Activated CD4-positive, alpha-beta T cell treated with anti-CD3 and anti-CD28 coated beads, Interleukin-2, amount 50 U/mL, for 1 hour (primary cell): ENCODE measurements at places on chromosomes 12 and 14.

DNA sequence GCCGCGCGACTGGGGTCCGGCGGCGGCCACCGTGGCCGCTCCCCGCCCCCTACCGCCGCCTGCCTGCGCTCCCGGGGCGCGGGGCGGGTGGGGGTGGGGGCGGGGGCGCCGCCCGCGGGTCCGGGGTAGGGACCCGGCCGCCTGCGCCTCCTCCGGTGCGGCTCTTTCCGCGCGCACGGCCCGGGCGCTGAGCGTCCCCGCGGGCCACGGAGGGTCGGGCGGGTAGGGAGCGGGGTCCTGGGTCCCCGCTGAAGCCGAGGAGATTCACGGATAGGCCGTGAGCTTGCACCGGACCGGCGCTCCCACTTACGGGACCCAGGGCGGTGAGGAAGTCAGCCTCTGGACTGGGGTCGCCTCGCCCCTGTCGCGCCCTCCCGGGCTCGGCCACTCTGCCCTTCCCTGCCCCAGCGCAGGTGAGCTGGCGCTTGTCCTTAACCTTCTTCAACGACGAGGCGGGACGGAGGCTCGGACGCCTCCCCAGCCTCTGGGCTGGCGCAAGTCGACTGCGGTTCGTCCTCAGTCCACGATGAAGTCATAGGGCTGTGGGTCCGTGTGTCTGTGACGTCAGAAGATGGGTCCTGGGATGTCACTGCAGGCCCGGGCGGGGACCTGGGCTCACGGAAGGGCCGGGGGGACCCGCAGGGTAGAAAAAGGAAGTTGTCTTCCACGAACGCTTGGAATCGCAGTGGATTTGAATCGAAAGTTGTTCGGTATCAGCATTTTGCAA, 514 bp downstream of the FBXO34 start:
- DNase-seq = peak; percentile 41

DNA sequence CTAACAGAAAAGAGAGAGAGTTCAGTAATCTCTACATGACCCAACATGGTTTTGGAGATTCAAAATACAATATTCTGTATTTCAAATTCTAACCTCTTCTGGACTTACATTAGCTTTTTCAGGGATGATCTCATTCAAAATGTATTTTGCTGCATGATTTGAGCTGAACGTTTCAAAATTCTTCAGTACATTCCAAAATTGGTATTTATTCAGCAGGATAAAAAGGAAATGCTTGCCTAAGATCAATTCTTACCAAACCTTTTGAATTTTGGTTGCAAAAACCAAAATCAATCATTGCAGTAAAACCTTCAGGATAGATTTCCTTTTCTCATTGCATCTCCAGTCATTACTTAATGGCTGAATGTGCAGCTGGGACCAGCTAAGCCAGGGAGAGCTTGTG, 1761.3 kb upstream of the SEL1L start:
- DNase-seq = no peak

DNA sequence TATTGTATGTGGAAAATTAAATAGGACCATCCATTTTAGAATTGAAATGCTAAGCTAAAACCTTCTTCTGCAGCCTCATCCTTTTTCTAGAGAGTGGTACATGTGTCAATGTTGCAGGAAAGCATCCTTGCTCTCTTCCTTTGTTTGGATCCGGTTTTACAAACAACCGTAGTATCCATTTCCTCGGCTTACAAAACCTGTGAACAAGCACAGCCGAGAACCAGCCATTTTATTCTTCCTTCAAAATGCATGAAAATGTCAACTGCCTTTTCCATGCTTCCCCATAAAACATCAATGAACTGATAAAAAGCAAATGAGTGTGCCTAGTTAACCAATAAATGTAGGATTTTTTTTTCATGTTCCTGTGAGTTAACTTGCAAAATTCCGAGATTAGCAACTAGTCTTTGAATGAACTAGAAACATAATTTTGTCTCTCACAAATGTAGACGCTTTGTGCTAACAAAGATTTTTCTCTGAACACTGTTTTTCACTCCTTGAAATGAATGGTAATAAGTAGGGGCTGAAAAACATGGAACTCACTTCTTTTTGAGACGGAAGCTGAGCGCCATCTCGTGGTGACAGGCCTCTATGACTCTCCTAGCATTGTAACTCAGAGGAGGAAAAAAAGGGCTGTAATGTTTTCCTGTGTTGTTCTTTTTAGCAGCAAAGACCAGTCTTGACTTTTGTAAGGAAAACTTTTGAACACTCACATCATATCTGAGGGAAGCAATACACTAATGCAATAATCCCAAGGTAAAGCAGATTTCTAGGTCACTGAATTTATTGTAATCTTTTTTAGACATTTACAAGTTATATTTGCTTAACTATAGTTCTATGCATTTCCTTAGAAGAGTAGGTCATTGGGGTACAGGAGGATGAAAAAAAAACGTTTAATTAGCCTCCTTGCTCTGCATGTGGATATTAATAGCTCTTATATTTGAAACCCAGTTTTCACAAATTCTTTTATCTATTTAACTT, 157.4 kb upstream of the FOXG1 start:
- no peak for DNase-seq

- DNase-seq = peak; percentile 46
Measured at GRCh38 chr12:9750276-9751203, 10.2 kb downstream of the CD69 start.

GRCh38 chr12:90404071-90404470, 550.9 kb downstream of the CCER1 start:
- DNase-seq = no peak

DNA sequence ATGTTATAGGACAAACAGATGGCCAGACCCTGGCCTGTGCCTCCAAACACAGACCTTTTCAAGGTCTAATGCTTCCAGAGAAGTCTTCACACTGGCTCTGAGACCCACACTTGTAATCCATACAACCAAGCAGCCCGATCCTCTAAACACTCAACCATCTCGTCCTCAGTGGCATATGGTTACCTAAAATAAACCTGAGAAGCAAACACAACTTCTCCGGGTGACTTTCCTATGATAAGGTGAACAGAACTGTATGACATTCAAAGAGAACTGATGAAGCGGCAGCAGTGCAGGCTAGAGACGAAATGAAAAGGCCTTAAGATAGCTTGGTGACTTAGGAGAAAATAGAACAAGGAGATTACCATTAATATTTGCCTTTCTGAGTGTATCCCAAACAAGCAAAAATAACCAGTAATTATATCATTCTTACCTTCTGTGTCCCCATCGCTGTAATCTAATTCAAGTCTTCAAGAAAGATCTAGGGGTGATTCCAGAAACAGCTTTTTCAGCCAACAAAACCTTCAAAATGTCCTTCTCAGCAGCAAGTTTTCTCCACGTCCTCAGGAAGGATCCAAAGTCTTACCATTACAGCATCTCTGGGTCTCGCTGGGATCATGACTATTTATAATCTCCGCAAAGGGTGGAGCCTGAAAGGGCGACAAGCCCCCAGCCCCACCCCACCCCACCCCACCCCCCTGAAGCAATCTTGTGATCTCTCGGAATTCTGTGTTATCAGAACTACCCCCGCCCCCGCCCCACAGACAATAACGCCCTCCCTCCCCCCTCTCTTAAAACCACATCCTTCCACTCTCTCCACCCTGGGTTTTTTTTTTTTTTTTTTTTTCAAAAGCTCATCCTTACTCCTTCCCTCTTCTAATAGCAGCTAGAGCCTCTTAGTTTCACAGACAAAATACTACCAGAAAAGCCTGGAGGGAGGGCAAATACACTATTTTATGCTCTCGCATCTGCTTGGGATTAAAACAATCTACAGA, at the start of gene SLC2A3:
SLC2A3 (minus strand) TSS at position 598 of the 992 bp plus-strand sequence; CDS start at position 445, 153 bp downstream.
- DNase-seq = peak; percentile 69

DNA sequence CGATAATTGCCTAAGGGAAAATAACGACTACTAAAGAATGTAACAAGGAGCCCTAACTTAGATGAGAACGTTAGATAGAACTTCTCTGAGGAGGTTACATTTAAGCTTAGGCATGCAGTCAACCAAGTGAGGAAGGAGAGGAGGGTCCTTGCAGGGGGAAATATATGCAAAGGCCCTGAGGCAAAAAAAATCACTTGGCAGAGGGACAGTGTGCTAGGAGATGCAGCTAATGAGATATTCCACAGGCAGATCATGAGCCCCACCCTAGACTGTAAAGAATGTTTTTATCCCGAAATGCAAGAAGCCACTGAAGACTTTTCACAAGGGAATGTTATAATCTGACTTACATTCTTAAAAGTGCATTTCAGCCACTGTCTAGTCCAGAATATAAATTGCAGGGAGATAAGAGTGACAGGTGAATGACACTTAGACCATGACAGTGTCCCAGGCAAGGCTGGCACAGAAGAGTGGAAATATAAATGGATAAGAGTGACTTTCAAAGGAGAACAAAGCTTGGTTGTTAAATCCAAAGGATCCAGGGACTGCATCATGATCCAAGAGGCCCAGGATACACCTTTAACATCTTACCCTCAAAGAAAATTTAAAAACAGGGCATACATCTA, 61.0 kb downstream of the PPM1H start:
- no peak for DNase-seq

DNA sequence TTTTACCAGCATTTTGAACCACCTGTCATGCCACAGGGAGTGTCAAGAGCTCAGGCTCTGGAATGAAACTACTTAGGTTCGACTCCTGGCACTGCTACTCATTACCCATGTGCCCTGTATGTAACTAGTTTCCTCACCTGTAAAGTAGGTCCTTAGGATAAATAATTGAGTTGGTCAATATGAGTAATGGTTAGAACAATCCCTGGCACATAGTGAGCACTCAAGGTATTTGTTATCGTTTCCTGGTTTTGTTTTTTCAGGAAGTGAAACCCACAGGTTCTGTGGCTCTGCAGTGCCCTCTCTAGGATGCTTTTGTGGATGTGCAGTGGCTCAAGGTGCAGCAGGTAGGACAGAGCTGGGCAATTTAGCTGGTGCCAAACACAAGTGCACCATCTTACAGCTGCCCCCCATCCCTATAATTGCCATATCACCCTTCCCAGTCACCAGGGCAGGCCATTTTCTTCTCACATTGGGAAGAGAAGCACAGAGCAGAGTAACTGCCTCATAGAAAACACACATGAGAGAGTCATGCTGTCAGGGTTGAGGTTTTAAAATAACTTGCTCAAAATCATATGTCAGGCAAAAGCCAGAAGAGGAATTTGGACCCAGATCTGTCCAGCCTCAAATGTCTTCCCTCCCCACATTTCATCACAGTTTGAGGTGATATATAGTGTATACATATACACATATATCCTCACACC, 297.5 kb downstream of the RPAP3 start:
- DNase-seq = peak; percentile 26

DNA sequence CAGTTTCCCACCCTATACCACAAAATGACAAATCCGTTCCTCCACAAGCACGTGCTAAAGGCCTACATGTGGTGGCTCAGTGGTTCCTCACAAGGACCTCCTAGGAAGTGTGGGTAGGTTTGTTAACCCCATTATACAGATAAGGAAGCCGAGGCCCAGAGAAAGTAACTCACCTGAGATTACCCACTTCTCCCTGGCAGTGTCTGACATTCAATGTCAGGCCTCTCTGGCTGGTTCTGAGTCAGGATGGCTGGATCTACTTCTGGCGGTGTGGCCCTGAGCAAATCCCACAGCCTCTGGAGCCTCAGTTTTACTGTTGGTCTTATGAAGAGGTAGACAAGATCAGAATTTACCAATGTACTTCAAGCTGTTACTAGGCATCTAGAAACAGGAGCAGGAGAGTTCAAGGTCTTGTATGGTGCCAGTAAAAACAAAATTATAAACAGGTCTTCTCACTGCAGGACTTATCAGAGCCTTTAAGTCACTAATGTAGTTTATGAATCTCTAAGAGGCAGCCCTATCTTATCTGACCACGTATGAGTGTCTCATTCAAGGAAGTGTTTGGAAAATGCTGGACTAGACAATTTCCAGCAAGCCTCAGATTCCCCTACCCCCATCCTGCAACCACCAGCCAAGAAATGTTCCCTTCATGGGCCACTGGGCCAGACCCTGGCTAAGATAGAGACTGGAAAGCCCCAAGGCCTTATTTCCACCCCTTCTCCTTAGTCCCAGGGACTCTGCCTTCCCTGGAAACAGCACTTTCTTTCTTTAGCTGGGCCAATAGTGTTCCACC, 4.2 kb downstream of the HSPB8 start:
- DNase-seq = no peak

DNA sequence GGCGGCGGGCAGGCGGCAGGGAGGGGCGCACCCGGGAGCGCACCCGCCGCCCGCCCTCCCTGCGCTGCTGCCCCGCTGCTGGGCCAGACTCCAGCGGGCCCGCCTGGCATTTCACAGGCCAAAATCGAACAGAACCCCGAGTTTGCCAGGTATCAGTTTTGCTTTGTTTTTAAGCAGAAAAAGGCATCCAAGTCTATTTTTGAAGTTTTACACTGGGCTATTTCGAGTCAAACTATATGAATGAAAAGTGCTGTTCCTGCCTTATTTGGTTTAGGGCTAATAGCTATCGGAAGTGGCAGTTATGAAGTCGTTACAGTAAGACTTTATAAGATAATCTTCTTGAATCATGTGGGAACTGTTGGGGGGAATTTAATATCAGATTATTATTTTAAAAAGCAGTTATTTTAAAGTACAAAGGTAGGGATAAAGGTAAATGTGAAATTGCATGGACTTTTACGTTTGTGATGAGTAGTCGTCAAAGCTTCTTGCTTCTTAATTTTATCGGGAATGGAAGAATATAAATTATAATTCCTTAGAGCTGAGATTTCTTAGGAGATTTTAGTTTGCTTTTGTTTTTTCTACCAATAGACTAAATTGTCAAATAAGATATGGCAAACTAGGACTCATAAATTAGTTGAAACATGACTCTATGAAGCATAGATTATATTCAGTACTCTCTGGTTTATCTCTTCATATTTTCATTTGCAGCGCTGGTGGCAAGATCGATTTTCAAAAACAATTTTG, 1.1 kb downstream of the MSRB3 start:
- DNase-seq = no peak

DNA sequence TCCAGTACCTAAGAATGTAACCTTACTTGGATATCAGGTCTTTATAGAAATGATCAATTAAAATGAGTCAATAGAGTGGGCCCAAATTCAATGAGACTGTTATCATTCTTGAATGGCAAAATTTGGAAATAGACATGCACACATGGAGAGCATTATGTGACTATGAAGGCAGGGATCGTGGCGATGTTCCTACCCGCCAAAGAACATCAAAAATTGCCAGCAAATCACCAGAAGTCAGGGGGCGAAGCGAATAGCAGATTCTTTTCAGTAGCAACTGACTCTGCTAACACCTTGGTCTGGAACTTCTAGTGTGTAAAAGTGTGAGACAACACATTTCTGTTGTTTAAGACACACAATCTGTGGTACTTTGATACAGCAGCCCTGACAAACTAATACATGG, 192.5 kb downstream of the ACSS3 start:
- DNase-seq = no peak

- no peak for DNase-seq
Measured at GRCh38 chr12:105409801-105410471, 79.4 kb downstream of the C12orf75 start.

DNA sequence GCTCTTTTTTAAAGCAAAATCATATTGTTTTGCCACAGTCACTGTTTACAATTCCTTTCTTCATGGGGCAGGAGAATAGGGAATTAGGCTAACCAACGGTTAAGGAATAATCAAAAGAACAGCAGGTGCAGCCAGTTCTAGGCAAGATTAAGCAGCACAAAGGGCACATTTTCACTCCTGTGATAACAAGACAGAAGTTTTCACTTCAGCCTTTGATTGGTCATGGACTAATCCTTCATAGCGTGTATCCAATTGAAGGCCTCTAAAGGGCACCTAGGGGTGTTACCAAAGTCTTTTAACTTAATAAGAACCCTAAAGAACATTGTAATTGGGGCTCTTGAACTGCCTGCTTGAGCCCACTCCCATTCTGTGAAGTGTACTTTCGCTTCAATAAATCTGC, 206.9 kb upstream of the AMIGO2 start:
- no peak for DNase-seq

GRCh38 chr14:102333390-102333789, 13.8 kb downstream of the ZNF839 start:
- no peak for DNase-seq
